ENCODE measurements at places on chromosomes 7 and 10.

GRCh38 chr10:131667561-131667960 is 233.2 kb upstream of the PPP2R2D start:
- no peak for DNase-seq

DNA sequence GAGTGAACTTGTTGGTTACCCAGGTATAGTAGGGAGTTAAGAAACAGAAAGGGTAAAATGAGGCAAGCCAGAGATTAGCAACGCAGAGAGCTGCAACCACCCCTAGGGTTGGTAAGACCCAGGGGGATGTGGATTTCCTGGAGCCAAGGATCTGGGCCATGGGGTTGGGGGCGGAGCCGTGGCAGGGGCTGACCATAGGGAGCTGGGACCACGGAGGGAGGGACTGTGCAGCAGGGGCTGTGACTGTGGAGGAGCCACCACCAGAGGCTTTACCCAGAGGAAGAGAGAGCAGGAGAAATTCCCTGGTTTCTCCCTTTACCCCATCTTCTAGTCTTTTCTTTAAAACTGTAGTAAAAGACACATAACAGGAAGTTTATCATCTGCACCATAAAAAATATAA is 58.6 kb upstream of the BAIAP2L1 start:
- DNase-seq: no peak

DNA sequence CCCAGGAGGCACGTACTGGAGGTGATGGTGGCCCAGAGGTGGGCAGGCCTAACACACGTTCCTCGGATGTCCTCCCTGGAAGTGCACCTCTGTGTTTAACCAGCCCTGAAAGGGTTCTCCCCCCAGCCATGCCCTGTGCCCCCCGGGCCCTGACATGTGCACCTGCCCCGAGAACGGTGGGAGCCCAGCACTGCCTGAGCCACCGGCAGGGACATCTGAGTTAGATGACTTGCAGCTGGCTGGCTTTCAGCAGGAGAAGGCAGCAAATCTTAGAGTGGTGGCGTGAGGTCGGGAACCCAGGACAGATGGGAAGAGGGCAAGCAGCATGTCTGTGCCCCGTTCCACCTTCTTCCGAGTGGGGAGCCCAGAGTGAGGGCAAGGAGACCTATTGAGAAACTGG is 291.8 kb downstream of the TCERG1L start:
- no peak for DNase-seq

DNA sequence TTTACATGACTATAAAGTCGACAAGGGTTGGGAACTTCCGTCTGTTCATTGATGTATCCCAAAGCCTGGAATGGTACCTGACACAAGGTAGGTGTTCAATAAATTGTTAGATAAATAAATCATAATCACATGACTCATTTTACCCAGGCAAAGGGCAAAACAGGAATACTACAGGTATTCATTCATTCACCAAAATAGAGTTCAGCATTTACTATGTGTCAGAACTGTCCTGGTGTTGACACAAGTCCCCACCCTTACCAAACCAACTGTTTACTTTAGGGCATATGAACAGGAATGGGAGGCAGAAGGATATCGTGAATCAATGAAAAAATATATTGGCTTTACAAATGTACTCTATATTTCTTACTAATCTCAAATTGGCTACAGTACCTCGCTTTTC is 666 bp upstream of the YAE1 start:
- no peak for DNase-seq

GRCh38 chr10:28276384-28276783 is 26.5 kb downstream of the MPP7 start:
- DNase-seq: no peak
